Activated naive CD8-positive, alpha-beta T cell treated with anti-CD3 and anti-CD28 coated beads, Interleukin-2, amount 10 ng/mL, durations not matched to agents 7 days and 5 days (primary cell): ENCODE measurements at places on chromosomes 5 and 9.

DNA sequence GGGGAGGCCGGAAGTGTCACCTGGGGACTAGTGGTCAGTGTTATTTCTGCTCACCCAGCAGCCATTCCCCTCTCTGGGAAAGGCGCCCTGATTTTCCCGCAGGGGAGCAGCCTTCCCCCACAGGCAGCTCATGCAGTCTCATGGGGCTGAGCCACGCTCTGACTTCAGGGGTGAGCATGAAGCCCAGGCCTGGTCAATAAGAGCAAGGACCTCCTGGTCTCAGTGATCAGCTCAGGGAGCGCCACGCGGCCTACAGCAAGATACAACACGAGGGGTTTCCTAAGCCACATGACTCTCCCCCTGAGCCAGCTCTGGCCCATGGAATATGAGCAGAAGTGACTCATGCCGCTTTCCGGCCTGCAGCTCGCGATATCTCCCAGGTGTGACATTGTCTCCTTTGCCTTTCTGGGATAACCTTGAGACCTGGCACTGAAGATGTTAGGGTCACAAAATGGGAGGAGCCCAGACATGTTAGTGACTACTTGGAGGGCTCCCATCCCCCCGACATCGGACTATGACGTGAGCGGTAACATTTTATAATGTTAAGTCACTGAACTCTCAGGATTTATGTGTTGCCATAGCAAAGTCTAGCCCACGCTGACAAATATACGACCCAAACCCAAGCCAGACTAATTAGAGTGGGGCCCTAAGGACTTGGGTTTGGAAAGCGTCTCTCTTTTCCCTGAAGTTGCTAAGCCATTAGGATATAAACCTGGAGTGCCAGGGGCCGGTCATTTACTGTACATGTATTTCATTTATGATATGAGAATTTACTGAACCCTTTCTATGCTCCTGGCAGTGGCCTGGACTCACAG is 46.5 kb upstream of the GFPT2 start:
- H3K36me3 ChIP-seq, result no peaks in the 10 kb centered on the region
- no peak overlapping the region for H3K4me3 ChIP-seq
- no peak for DNase-seq

DNA sequence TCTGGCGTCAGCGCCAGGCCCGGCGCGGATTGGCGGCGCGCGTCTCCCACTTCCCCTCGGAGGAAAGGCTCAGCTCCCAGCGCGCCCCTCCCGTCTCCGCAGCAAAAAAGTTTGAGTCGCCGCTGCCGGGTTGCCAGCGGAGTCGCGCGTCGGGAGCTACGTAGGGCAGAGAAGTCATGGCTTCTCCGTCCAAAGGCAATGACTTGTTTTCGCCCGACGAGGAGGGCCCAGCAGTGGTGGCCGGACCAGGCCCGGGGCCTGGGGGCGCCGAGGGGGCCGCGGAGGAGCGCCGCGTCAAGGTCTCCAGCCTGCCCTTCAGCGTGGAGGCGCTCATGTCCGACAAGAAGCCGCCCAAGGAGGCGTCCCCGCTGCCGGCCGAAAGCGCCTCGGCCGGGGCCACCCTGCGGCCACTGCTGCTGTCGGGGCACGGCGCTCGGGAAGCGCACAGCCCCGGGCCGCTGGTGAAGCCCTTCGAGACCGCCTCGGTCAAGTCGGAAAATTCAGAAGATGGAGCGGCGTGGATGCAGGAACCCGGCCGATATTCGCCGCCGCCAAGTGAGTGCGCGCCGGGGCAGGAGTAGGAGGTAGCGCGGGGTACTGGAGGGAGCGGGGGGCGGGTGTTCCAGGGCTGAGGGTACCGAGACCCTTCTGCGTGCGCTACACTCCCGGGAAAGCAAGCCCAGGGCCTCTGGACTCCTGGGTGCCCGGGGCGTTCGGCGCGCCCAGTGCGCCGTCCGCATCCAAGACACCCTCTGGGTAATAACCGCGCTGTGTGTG is at the start of gene MSX2:
Gene MSX2 (plus strand): TSS at position 99 of the 777 bp plus-strand sequence. CDS start 78 bp downstream, at position 177.
- peak; percentile 37 for DNase-seq
- H3K36me3 ChIP-seq, result peaks cover 6% of the 10 kb centered on the region
- peaks cover 7% of the 10 kb centered on the region for H3K4me1 ChIP-seq
- peak within 1 kb of the TSS; percentile 80 for H3K4me3 ChIP-seq

DNA sequence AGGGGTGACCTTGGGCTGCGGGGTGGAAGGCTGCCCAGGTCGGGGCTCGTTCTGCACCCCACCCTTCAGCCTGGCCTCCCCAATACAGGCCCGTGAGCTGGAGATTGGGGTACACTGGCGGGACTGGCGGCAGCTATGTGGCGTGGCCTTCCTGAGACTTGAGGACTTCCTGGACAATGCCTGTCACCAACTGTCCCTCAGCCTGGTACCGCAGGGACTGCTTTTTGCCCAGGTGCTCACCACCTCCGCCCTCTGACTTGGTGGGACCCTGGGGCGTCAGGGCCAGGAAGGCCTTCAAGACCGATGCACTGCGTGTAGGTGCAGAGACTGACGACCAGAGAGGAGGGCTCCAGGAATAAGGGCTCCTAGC is 10.5 kb downstream of the ZDHHC12 start:
- no peaks in the 10 kb centered on the region for H3K27me3 ChIP-seq
- H3K4me3 ChIP-seq, result no peak overlapping the region
- peak; percentile 21 for DNase-seq
- no peak overlapping the region for H3K27ac ChIP-seq
- H3K36me3 ChIP-seq, result peaks cover 3% of the 10 kb centered on the region

GRCh38 chr5:98964621-98965020 is 35.8 kb upstream of the CHD1 start:
- H3K27me3 ChIP-seq, result no peaks in the 10 kb centered on the region
- no peak overlapping the region for H3K4me3 ChIP-seq
- no peaks in the 10 kb centered on the region for H3K4me1 ChIP-seq
- DNase-seq, result no peak
- no peak overlapping the region for H3K27ac ChIP-seq

GRCh38 chr9:100465761-100466160 is 7.2 kb upstream of the TMEFF1 start:
- no peaks in the 10 kb centered on the region for H3K36me3 ChIP-seq
- no peak overlapping the region for H3K4me3 ChIP-seq
- H3K27ac ChIP-seq, result no peak overlapping the region
- H3K4me1 ChIP-seq, result no peaks in the 10 kb centered on the region

DNA sequence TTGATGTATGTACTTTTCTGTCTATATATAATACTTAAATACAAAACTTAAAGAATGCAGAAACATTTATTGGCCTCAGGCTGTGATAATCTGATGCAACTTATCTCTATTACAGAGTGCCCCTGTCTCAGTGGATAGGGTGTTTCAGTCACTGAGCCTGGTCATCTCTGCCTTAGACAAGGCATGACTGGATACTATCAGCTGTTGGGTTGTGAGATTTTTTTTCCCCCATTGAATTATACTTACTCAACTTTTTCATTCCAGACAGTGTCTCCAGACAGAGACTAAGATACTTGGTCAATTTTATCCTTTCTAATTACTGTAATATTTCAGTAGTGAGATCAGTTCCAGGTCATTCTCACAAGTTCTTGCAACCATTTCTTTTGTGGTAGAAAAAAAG is 26.7 kb downstream of the XRCC4 start:
- H3K4me3 ChIP-seq, result no peak overlapping the region
- no peak overlapping the region for H3K27ac ChIP-seq
- H3K36me3 ChIP-seq, result peaks cover 15% of the 10 kb centered on the region
- no peak for DNase-seq
- no peaks in the 10 kb centered on the region for H3K4me1 ChIP-seq
- no peaks in the 10 kb centered on the region for H3K27me3 ChIP-seq

DNA sequence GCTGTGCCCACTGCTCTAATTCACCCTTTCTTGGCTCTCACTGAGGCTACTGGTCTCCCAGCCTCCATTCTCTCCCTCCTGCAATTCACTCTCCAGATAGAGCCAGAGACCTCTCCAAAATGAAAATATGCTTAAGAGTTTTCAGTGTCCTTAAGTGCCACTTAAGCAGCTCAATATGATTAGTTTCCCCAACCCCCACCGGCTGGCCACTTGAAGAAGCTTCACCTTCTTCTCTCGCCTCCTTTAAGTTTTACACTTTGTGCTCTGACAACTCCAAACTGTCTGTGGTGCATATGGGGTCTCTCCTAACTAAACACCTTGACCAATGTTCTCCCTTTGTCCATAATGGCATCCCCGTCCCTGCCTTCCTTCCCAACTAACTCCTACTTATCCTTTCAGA is 53.4 kb downstream of the CDK5RAP2 start:
- H3K27ac ChIP-seq, result no peak overlapping the region
- H3K4me3 ChIP-seq, result no peak overlapping the region
- peaks cover 63% of the 10 kb centered on the region for H3K36me3 ChIP-seq
- DNase-seq, result no peak
- no peaks in the 10 kb centered on the region for H3K27me3 ChIP-seq

DNA sequence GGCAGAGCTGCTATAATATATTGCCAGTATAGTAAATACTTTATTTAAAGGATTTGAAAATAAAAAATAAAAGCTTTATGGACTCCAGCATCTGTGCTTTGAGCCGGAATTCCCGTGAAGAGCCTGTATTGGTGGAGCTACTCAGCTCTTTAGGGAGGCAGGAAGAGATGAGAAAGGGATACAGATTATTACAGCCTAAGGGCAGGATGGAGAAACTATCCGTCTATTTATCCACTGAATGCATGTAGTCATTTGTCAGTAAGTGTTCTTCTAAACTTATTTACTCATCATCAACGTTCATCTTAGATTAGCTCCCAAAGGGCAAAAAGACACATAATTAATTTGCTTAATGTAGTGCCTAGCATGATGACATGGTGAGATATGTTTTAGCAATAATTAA is 48.4 kb downstream of the SLC1A1 start:
- no peaks in the 10 kb centered on the region for H3K36me3 ChIP-seq
- H3K4me3 ChIP-seq, result no peak overlapping the region
- H3K4me1 ChIP-seq, result peaks cover 1% of the 10 kb centered on the region
- H3K27ac ChIP-seq, result no peak overlapping the region
- H3K27me3 ChIP-seq, result peaks cover 3% of the 10 kb centered on the region
